ENCODE measurements at places on chromosomes 3 and 15.

- DNase-seq: no peak
Observed at GRCh38 chr3:98565843-98566242, 27.6 kb downstream of the CPOX start.

GRCh38 chr15:90221246-90221900, 12.4 kb downstream of the CIB1 start:
- DNase-seq: no peak

- no peak for DNase-seq
Observed at GRCh38 chr3:185199206-185199605, 46.3 kb upstream of the C3orf70 start.

- DNase-seq: no peak
Observed at GRCh38 chr3:29181149-29181780, 99.6 kb upstream of the RBMS3 start.

GRCh38 chr15:92586966-92587365, 68.6 kb downstream of the FAM174B start:
- DNase-seq: no peak

DNA sequence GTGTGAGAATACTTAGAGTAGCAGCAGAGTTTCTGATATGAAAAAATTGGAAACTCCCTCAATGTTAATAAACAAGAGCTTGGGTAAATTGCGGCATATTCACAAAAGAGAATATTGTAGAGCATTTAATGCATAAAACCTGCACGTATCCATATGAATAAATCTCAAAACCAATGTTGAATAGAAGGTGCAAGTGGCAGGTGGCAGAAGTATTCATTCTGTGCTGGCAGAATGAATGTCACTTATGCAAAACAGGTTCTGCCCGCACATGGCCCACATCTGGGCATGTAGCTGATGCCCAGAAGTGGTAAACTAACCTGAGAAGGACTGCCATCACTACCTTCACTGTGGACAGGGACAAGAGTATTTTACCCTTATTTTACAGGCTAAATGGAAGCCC, 14.1 kb upstream of the PRSS50 start:
- DNase-seq: no peak

- DNase-seq: no peak
Observed at GRCh38 chr3:2929574-2929973, 180.6 kb downstream of the IL5RA start.

GRCh38 chr3:61847784-61848462, 286.6 kb downstream of the PTPRG start:
- DNase-seq: peak; percentile 35

GRCh38 chr3:54374214-54374852, 252.0 kb downstream of the CACNA2D3 start:
- peak; percentile 12 for DNase-seq

DNA sequence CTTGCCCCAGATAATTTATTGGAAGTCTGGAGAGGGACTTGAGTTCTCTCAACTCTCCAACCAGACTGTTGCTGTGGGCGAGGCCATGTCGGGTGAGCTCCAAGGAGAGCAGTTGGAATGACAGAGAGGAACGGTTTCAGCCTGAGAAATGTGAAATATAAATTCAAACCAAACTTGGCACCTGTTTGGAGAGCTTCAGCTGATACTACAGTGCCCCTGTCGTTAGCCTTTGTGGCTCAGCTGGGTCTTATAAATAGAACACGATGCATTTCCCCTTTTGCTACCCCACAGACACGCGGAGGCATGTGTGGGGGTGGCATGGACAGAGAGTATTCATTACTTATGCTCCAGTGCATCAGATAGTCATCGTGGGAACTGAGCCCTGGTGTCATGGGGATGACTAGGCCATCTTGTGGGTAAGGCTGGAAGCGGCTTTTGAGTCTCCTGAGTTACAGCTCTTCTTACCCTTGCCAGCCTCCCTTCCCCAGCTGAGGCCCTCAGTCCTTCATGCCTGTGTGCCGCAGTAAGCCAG, 15.6 kb downstream of the SMAD3 start:
- DNase-seq: no peak

DNA sequence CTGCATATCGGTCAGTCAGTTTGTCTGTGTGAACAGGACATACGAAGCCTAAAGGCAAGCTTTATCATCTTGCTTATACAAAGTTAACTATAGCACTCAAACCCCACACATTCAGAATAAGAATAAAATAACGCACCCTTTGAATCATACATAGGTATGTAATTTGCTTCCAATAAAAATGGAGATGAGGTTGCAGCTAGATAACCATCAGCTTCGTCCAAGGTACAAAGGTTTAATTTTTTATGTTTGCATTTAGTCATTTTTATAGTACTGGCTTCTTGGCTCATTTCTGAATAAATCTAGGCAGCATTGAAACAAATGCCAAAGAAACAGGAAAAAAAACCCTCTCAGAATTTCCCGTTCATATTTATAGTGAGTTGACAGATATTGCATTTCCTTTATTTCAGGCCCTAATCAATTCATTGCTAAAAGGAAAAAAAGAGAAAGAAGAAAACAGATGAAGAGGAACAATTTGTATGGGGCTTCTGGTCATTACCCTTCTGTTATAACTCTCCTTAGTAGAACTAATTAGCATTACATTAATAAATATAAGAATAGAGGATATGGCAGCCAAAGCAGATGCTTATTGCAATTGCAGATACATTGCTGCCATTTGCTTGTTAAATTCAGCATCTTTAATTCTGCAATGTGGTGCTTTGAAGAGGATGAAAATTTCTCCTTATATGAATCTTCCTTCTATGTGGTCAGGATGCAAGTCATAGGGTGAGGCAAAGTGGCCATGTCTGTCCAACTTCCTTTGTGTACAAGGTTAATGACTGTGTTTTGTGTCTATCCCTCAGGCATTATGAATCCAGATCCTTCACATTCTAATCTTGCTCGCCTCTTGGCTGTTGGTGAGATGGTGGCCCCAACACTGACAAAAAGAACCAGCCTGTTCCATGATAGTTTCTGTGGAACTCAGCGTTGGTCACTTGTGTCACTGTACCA, 550.0 kb downstream of the AGBL1 start:
- DNase-seq: no peak

DNA sequence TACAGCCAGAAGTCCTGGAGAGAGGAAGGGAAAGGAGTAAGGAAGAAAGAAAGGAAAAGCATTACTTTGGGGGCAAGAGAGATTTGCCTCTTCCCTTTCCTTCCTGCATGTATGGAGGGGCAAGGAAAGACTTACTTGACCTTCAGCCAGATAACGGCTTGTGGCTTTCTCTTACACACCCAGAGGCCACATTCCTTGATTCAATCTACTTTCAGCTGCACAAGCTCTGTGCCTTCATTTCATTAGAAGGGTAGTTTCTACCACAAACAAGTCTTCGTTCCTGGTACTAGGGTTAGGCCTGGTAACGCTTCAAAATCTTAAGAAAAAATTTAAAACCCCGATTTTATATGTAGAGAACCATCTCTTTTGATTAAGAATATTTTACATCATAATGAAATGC, 835.9 kb downstream of the TUSC7 start:
- DNase-seq: no peak

DNA sequence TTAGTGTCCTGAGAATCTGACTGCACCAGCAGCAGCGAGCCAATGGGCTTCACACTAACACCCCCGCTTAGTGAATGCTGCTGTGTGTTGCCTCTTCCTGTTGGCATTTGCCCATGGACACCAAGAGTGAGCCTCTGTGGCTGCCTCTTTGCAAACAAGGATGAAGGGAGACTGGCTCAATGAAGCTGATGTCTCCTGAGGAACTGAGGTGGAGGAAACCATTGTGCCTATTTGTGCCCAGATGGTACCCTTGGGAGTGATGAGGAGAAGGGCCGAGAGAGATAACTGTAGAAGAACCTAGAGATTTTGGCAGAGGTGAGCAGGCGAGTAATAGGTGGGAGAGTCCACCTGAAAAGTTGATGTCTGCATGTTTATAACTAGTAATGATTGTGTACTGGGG, 51.2 kb downstream of the IL20RB start:
- DNase-seq: no peak

GRCh38 chr3:4776399-4776979, 202.7 kb upstream of the BHLHE40 start:
- DNase-seq: no peak

DNA sequence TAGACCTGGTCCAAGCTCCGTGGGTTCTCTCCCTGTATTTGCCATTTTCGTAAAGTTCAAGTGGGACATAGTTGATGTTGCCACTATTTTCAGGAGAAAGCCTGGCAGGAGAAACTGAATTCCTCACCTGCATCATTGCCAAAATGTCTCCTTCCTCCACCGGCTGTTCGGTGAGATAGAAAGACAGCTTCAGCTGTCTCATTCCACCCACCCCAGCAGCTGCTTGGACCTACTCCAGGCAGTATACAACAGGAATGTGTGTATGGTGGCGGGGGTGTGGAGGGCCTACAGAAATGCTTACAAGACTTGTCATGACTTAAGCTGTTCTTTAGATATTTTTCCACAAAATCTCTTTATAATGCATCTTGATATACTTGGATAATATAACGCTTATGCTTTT, 132.7 kb upstream of the RAP2B start:
- DNase-seq: no peak

DNA sequence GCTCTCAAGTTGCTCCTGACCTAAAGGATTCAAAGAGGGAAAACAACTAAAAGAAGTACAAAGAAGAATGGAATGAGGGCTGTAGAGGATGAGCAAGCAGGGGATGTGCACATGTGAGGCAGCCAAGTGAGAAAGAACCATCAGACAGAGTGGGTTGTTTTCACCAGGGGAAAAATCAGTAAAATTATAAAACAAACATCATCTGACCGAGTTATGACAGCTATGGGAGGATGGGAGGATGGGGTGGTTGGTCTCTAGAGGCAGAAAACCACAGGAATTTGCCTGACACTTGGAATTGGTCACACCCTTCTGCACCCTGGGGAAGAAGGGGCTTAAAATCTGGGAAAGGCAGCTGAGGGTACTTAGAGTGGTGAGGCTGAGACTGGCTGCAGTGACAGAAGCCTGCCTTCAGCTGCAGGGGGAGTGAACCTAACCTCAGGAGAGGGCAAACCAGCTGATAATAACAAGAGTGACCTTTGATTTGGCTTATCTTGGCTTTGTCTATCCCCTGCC, 10.1 kb downstream of the ARHGAP31 start:
- no peak for DNase-seq

GRCh38 chr3:88433568-88433967, 283.8 kb downstream of the C3orf38 start:
- no peak for DNase-seq

DNA sequence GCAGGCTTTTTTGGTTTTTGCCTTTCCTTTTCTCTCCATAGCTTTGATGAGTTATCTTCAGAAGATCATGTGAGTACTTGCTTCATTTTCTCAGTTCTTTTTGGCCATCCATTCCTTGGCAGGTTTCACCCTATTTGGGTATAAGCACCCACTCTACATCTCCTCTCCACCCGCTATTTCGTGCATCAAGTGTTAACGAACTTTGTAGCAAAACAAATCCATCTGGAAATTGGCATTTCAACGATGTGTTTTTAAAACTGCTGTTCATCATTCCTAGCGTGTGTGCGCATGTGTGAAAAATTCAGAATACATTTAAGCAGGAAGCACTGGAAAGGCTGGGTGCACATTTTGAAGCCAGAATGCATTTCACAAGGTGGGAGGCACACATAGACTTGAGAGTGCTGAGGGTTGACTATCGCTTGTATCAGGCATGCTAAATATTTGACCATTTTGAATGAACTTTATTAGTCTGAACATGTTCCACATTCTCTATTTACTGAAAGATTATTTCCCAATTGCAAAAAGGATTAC, 89.7 kb upstream of the FHIT start:
- DNase-seq: no peak

GRCh38 chr15:74263466-74263865, 27.3 kb downstream of the CCDC33 start:
- DNase-seq: no peak

GRCh38 chr15:72792431-72792830, 8.9 kb upstream of the ADPGK start:
- DNase-seq: no peak

DNA sequence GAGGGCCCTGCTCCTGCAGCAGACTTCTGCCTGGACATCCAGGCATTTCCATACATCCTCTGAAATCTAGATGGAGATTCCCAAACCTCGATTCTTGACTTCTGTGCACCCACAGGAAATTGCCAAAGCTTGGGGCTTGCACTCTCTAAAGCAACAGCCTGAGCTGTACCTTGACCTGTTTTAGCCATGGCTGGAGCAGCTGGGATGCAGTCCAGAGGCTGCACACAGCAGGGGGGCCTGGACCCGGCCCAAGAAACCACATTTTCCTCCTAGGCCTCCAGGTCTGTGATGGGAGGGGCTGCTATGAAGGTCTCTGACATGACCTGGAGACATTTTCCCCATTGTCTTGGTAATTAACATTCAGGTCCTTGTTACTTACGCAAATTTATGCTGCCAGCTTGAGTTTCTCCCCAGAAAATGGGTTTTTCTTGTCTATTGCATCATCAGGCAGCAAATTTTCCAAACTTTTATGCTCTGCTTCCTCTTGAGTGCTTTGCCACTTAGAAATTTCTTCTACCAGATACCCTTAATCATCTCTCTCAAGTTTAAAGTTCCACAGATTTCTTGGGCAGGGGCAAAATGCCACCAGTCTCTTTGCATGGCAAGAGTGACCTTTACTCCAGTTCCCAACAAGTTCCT, 11.8 kb upstream of the MYO5A start:
- no peak for DNase-seq

DNA sequence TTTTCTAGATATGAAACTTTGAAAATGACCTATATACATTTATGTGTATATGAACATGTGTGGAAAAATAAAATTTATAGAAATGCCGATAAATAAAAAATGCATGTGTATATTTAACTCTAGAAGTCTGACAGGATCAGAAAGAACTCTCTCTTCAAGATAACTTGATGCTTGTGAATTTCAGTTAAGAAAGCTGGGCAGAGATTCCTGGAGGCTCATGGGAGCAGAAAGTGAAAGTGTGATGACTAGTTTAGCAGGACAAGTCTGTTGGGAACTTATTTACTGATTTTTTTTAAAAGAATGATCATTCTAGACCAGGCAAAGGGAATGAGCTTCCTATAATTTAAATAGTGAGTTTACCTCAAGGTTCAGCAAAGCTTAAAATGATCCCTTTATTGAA, 81.5 kb upstream of the KCNAB1 start:
- DNase-seq: no peak

- DNase-seq: no peak
Observed at GRCh38 chr15:101396484-101397261, 92.8 kb downstream of the PCSK6 start.

DNA sequence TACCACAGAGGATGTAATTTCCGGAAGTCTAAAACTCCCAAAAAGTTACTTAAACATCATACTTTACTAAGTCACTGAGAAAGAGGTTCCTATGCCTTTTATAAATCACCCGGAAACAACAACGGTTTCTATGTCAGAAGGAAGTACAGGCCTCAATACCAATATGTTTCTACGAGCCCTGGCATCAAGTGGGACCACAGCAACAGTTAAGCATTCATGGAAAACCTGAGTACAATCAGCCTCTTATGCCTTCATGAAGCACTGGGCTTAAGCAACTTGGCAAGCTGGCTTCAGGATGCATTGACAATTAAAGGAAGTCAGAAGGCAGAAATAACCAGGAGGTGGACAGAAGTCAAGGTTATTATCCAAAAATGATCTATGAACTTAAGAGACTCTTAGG, 19.1 kb upstream of the B3GNT5 start:
- no peak for DNase-seq
